CD14-positive monocyte (primary cell): ENCODE measurements at places on chromosomes 7 and 10.

DNA sequence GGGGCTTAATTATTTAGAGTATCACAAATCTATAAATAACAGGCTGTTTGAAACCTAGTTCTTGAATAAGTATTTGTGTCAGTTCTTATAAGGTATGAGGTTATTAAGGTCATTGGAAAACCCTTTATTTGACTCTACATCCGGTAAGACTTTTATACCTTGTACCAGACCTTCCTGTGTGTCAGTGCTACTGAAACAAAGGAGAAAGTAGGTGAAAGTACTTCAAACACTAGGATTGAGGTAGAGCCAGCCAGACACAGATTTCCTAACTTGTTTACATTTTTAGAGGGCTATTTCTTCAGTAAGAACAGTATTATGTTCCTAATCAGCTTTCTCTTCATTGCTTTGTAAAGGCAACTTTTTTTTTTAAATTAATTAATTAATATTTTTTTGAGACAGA lies 93.9 kb downstream of the ZNRF2 start:
- no peak for DNase-seq

GRCh38 chr10:101512738-101513137 lies 75.3 kb downstream of the POLL start:
- no peak for DNase-seq

GRCh38 chr7:35418716-35419390 lies 165.0 kb upstream of the TBX20 start:
- no peak for DNase-seq

- no peak for DNase-seq
Observed at GRCh38 chr7:148698007-148698396, 701 bp upstream of the CUL1 start.

GRCh38 chr10:114975091-114975490 lies 37.1 kb downstream of the TRUB1 start:
- DNase-seq = no peak

- DNase-seq = no peak
Observed at GRCh38 chr10:52499281-52499680, 185.2 kb downstream of the DKK1 start.

DNA sequence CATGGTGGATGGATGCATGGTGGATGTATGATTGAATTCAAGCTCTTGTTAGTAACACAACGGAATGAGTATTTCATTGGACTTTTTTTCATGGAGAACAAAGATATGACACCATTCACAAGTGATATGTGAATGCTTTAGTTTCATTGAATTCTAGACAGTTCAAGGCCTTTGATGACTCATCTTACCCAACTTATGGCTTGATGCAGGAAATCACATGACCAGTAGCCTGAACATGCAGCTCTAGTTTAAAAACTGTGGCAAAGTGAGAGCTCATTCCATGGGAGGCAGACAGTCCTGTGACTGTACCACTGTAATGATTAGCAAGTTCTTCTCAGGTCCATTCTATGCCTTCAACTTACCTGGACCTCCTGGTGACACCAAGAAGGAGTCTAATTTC lies 1239.3 kb downstream of the TYW1 start:
- DNase-seq = no peak
